ENCODE measurements at places on chromosomes 16 and 17. TPM values are rescaled to one million over a fixed set of nuclear protein-coding genes. Genes with fewer than 3 reads are reported as not detected.

The KRT10 gene
- total RNA-seq: 79.5 TPM

The TBX2 gene
- total RNA-seq: 12.4 TPM

The CDH15 gene
- 0.14 TPM for total RNA-seq

The CNTROB gene
- total RNA-seq: 10.7 TPM

- DNase-seq: no peak
Measured at GRCh38 chr17:40219594-40220338, 662 bp downstream of the WIPF2 start.

DNA sequence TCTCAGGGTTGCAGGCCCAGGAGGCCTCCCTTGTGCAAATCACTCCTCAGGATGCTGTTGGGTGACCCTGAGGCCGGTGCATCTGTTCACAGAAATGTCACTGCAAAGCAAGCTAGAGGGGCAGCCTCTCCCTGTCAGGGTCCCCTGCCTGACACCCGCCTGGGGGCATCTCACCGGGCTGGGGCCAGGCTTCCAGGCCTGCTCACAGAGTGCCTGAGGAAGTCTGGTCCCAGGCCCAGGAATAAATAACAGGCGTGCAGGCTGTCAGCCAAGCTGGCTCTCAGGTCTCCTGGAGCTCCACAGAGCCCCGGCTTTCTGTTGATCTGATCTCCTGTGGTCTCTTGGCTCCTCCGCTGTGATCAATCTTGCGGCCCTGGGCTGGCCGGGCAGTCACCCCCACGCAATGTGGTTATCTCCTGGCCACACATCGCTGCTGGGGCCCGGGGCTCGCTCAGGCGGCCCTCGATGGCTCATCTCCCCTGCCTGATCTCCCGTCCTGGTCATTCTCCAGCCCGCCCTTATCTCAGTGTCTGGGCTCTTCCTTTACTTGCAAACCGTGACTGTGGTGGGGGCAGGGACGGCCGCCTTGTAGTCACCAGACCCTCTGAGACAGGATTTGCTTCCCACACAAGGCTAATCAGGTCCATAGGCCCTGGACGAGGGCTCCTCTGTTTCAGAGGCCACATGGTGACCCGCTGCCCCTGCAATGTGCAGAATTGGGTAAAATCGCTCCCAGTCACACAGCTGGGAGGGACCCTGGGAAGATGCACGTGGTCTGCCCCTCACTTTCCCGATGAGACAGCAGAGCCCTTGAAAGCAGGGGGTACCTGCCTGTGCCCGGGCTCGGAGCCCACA lies 231.2 kb upstream of the GSE1 start:
- DNase-seq: no peak

GRCh38 chr16:88654363-88655052 lies 3.7 kb upstream of the CYBA start:
- peak; percentile 44 for DNase-seq

GRCh38 chr17:31802502-31802901 lies 56.5 kb downstream of the COPRS start:
- peak; percentile 62 for DNase-seq

DNA sequence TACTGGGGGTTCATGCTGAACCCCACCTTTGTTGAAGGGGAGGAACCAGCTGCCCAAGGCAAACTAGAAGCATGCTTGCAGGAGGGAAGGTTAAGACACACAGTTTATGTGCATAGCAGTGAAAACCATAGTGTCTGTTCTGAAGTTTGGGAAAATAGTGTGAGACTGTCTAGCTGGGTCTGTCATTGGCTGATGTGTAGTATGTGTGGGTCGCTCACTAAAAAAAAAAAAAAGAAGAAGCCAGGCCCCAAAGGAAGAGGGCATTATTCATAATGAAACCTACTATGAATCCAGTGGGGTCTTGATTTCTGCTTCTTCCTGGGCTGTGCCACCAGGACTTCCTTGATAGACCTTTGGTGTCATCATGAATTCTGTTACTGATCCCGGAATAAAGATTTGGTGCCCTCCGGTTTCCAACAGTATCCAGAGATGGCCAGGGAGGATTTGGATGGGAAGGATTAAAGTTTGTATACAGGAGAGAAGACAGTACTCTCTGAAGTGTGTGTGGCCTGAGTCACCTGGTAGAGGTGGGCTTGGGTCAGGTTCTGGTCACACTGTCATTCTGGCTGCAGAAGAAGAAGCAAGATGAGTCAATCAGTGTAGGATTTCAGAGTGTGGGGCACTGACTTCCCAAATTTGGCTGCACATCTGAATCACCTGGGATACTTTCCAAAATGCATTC lies 220.3 kb downstream of the PRKCA start:
- no peak for DNase-seq

GRCh38 chr17:41684035-41684434 lies 4.7 kb upstream of the EIF1 start:
- DNase-seq: no peak

DNA sequence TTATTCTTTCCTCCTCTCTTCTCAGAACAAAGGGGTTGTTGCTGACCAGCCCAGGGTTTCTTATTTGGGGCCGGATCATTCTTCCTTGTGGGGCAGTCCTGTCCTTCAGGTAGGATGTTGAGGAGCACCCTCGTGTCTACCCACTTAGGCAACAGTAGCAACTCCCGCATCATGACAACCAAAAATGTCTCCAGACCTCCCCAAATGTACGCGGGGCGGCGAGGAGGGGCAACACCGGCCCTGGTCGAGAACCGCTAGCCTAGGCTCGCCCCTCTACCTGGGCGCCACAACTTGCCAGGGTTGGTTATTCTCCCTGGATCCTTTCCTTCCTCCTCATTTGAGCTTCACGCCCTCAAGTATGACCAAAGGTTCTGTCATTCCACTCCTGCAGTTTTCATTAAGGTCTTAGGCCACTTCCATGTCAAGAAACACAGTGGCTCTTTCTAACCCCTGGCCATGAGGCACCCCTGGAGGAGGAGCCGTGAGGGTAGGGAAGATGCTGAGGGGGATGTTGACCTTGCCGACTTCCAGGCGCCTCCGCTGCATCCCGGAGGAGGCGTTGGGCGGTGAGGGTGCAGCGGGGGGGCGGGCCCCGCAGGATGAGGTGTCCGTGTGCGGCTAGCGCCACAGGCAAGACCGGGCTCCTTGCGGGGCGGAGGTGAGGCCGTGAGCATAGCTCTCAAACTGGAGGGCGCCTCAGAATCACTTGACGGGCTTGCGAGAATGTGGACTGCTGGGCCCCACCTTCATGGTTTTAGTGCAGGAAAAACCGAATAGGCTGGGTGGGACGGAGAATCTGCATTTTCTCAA lies 712 bp upstream of the SPECC1 start:
- DNase-seq: peak; percentile 21

- no peak for DNase-seq
Measured at GRCh38 chr17:65504141-65504540, 57.3 kb downstream of the AXIN2 start.

DNA sequence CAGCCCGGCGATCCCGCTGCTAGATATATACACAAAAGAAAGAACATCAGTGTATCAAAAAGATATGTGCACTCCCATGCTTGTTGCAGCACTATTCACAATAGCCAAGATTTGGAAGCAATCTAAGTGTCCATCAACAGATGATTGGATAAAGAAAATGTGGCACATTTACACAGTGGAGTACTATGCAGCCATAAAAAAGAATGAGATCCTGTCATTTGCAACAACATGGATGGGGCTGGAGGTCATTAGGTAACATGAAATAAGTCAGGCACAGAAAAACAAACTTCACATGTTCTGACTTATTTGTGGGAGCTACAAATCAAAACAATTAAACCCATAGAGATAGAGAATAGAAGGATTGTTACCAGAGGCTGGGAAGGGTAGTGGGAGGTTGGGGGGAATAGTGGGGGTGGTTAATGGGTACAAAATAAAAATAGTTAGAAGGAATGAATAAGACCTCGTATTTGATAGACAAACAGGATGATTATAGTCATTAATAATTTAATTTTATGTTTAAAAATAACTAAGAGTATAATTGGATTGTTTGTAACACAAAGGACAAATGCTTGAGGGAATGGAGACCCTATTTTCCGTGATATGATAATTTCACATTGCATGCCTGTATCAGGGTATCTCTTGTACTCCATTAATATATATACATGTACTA lies 176.7 kb upstream of the NOG start:
- DNase-seq: no peak

- DNase-seq: no peak
Measured at GRCh38 chr16:990516-991291, 9.1 kb downstream of the SOX8 start.

DNA sequence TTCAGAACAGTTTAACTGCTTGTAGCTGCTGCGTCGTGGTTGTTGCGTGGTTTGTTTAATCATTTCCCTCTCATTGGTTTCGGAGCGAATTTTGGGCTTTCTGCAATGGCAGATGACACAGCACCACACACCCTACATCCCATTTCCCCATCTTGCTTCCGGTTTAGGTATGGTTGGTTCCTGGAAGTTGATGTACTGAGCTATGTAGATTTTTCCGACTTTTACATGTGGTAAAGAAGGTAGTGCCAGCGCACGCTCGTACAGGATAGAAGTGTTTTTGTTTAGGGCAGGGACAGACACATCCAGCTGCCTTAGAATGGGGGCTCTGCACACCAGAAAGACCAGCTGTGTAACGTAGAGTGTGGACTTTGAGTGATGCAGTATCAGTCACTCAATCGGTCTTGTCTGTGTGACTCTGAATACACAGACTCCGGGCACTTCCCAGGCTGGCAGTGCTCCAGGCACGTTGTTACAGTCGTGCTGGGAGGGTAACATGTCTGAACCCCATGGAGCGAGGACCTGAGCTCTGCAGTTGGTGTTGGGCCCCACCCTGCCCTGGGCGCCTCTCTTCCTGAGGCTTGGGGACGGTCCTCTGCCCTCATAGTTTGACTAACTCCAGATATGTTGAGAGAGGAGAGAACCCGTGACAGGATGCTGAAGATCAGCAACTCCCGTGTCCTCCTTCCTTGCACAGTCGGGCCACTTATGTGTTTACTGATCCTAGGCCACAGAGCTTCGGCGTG lies 172.0 kb upstream of the CHMP6 start:
- DNase-seq: no peak

- DNase-seq: no peak
Measured at GRCh38 chr17:53749178-53749577, 73.5 kb upstream of the KIF2B start.

DNA sequence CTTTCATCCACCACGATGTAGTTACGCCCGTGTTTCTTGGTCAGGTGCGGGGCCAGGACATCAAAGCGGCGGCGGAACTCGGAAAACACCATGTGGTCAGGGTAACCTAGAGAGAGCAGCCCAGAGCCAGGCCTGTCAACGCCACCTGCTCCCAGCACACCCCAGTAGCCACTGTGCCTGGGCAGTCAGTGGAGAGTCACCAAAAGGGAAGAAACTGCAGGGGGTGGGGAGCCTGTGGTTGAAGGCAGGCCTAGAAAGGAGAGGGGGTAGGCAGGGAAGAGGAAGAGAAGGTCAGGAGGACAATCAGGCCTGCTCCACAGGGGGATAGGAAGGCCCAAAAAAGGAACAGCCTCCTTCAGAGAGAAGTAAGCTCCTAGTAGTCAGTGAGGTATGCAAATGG lies 64.1 kb downstream of the PIPOX start:
- no peak for DNase-seq

GRCh38 chr16:50469744-50470321 lies 78.4 kb upstream of the NKD1 start:
- DNase-seq: no peak

- no peak for DNase-seq
Measured at GRCh38 chr17:80018917-80019651, 16.6 kb downstream of the TBC1D16 start.

- no peak for DNase-seq
Measured at GRCh38 chr17:728911-729310, 3.5 kb upstream of the TLCD3A start.

DNA sequence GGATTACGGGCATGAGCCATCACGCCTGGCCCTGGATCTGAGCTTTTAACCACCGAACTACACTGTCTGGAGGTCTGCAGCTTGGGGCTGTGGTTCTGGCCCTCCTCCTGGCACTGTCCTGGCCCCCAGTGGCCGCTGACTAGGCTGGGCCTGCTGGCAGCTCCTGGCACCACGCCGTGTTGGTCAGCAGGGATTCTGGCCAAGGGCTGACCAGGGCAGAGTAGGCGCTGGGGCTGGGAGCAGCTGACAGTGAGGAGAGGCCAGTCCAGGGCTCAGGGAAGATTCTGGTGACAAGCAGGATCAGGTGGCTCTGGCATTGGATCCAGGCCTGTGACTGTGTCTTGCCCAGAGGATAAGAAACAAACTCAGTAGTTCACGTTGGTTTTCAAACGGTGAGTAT lies 14.6 kb downstream of the EEF2K start:
- peak; percentile 52 for DNase-seq

- DNase-seq: no peak
Measured at GRCh38 chr16:89564476-89565255, 4.2 kb downstream of the RPL13 start.

DNA sequence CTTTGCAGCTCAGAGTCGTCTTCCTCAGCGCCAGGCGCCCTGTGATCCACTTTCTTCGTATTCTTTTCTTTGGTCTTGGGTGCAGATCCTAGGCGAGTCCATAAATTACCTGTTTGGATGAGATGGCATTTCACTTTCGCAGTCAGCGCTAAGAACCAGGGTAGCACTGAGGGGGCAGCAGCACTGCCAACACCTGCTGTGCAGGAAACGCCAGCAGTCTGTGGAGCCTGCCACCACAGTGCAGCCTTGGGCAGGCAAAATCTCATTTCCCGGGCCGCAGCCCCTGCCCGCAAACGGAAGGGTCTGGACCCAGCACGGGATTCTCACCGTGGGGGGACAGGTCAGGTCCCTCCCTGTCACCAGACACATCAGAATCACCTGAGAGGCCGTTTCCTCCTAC lies 12.2 kb upstream of the ITGAE start:
- no peak for DNase-seq

GRCh38 chr17:15480204-15480603 lies 12.8 kb upstream of the CDRT4 start:
- DNase-seq: no peak

DNA sequence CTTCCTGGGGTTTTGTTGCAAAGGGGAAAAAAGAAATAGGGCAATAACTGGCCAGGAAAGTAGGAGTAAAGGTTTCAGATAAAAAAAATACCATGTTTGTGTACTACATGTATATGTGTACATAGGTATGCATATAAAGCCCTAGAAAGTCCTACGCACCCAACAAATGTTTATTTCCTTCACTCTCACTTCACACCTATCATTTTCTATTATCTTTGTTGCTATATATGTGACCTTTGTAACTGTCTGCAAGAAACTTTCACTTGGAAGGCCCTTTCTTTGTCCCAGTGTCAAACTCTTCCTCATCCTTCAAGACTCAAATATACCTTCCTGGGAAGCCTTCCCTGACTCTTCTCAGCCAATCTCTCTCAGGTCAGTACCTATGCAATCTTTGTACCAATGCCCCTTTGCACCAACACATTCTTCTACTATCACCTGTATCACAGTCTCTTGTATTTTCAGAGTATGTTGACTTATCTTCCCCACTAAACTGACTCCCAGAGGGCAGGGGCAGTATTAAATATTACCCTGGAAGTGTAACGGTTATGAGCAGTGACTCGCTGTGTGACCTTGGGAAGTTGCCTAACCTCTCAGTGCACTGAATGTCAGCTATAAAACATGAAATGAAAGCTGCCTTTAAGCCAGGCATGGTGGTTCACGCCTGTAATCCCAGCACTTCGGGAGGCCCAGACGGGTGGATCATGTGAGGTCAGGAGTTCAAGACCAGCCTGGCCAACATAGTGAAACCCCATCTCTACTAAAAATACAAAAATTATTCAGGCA lies 6.5 kb downstream of the XPO6 start:
- no peak for DNase-seq
